ENCODE measurements at places on chromosomes 16 and 17.

DNA sequence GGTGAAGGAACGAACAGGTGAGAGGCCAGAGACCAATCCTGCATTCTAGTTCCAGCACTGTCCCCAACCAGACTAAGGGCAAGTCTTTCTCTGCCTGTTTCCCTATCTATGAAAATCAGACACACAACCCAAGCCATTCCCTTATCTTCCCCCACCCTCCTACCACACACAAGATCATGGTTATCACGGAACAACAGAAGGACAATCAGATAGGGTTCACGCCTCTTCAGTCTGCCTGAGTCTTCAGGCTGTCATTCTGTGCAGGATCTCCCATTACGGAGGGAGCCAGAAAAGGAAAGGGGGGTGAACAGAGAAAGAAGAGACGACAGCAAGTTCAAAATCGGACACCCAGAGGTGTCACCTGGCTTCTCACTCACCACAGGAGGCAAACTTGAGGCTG lies 11.1 kb downstream of the TLE7 start:
- H3K36me3 ChIP-seq, result no peaks in the 10 kb centered on the region
- H3K27me3 ChIP-seq, result no peaks in the 10 kb centered on the region
- no peak overlapping the region for H3K27ac ChIP-seq
- H3K4me3 ChIP-seq, result no peak overlapping the region
- DNase-seq, result no peak

GRCh38 chr17:3888343-3889171 lies 4.3 kb downstream of the CAMKK1 start:
- no peak overlapping the region for H3K4me3 ChIP-seq
- no peaks in the 10 kb centered on the region for H3K27me3 ChIP-seq
- no peak overlapping the region for H3K27ac ChIP-seq

DNA sequence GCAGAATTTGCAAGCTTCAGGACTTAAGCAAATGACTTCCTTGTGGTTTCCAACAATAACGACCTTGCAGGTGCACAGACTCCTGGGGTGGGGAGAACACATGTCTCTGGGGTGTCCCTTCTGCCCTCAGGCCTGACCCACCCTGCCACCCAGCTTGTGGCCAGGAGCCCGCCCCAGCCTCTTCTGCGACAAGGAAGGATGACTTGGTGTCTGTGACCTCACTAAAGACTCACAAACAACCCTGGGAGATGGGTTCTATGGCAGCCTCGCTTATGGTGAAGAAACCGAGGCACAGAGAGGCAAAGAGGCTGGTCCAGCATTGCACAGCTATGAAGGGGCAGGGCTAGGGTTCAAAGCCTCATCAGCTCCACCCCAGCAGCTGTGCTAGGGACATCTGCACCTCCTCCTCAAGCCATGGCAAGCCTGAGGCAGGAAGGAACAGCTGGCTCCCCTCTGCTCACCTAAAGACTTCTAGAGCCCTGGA lies 2.6 kb downstream of the ATP2A3 start:
- no peaks in the 10 kb centered on the region for H3K36me3 ChIP-seq
- no peaks in the 10 kb centered on the region for H3K27me3 ChIP-seq
- no peak for DNase-seq
- peaks cover 3% of the 10 kb centered on the region for H3K4me1 ChIP-seq
- no peak overlapping the region for H3K27ac ChIP-seq
- no peak overlapping the region for H3K4me3 ChIP-seq

- peak; percentile 11 for DNase-seq
- no peak overlapping the region for H3K4me3 ChIP-seq
Measured at GRCh38 chr16:23114131-23114904, 34.9 kb downstream of the USP31 start.

GRCh38 chr16:84027625-84028024 lies 15.0 kb downstream of the SLC38A8 start:
- H3K4me1 ChIP-seq, result no peaks in the 10 kb centered on the region
- H3K4me3 ChIP-seq, result no peak overlapping the region
- no peaks in the 10 kb centered on the region for H3K27me3 ChIP-seq

DNA sequence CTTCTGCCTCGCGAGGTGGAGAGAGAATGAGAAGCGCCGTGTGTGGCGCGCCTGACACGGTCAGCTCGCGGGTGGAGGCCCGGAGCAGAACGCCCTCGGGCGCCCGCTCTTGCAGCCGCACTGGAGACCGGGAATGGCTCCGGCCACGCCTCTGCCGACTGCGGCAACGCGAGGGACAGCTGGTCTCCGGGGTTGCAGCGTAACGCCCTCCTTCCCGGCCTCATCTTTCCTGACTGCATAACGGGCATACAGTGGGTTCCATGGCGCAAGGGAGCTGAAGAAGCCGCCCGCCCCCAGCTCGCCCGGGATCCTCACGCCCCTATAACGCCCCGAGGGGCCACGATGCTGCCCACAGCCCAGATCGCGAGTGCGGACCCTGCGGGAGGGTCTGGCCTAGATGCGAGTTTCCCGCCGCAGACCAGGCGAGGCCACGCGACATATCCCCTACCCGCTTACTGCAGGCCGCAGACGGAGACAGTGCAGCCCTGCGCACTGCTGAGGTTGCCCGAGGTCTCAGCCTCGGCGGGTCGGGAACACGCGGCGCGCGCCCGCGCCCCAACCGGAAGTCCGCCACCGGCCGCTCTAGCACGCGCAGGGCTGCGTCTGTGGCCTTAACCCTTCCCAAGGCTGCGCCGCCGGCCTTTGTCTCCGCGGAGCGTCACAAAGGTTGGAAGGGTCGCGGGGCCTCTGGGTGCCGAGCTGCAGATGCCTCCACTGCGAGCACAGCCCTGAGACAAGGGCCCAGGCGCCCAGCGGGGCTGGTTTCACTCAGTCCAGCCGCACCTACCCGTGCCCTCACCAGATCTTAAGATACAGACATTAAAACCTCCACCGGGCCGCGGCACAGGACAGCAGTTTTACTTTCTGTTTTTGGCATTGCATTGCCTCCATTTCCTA lies 18.8 kb downstream of the BCL7C start:
- peak overlapping the region; percentile 90 for H3K27ac ChIP-seq
- peak overlapping the region; percentile 88 for H3K4me3 ChIP-seq
- peaks cover 6% of the 10 kb centered on the region for H3K4me1 ChIP-seq
- H3K27me3 ChIP-seq, result no peaks in the 10 kb centered on the region
- DNase-seq, result peak; percentile 88
- H3K36me3 ChIP-seq, result no peaks in the 10 kb centered on the region

- peaks cover 8% of the 10 kb centered on the region for H3K4me1 ChIP-seq
- no peaks in the 10 kb centered on the region for H3K36me3 ChIP-seq
- no peak overlapping the region for H3K27ac ChIP-seq
- no peak overlapping the region for H3K4me3 ChIP-seq
- H3K27me3 ChIP-seq, result no peaks in the 10 kb centered on the region
Measured at GRCh38 chr16:2524339-2524938, 4.3 kb downstream of the AMDHD2 start.

DNA sequence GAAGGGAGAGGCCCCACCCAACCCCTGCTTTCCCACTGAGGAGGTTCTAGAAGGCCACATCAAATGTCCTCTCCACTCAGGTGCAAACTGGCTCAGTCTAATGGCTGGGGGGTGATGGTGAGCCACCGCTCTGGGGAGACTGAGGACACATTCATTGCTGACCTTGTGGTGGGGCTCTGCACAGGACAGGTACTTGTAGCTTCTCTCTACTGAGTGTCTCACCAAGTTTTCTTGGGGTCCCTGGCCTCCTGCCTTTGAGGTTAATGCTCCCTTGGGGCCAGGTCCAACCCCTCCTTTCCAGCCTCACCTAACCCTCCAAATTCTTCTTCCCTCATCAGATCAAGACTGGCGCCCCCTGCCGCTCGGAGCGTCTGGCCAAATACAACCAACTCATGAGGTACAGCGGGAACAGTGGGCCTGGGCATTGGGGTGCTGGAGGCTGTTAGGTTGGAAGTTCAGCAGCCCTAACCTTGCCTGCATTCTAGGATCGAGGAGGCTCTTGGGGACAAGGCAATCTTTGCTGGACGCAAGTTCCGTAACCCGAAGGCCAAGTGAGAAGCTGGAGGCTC lies 5.7 kb downstream of the ENO3 start:
- H3K36me3 ChIP-seq, result peaks cover 5% of the 10 kb centered on the region
- no peak for DNase-seq
- H3K4me1 ChIP-seq, result no peaks in the 10 kb centered on the region
- H3K27me3 ChIP-seq, result no peaks in the 10 kb centered on the region

GRCh38 chr17:1940810-1941185 lies 84.3 kb downstream of the RTN4RL1 start:
- no peak overlapping the region for H3K27ac ChIP-seq
- H3K4me1 ChIP-seq, result no peaks in the 10 kb centered on the region
- DNase-seq, result no peak
- no peaks in the 10 kb centered on the region for H3K27me3 ChIP-seq

DNA sequence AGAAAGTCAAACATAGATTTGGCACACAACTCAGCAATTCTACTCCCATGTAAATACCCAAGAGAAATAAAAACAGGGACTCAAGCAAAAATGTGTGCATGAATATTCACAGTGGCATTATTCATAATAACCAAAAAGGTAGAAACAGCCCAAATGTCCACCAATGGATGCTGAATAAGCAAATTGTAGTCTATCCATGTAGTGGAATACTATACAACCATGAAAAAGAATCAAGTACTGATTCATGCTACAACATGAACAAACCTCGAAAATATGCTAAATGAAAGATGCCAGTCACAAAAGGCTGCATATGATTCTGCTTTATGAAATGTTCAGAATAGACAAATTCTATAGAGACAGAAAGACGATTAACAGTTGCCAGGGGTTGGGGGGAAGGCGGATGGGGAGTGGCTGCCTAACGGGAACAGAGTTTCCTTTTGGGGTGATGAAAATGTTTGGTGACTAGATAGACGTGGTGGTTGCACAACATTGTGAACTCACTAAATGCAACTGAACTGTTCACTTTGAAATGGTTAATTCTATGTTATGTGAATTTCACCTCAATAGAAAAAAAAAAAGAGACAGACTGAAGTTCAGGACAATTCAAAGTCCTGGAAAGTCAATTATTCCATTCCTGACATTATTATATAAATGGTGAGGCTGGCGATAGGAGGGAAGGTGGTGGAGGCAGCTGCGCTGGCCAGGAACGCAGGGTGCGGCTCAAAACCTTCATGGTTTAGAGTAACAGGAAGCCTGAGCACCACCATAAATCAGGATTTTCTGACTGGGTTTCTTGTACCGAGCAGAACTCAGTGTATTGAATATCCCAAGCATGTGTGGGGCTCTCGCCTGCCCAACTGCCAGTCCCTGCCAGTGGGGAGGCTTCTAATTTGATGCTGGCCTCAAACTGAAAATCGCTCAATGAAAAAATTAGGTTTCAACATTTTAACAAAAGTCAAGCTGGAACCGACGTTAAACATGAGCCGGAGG lies 300.9 kb downstream of the C16orf95 start:
- no peaks in the 10 kb centered on the region for H3K36me3 ChIP-seq
- no peak for DNase-seq
- no peak overlapping the region for H3K27ac ChIP-seq

- H3K27me3 ChIP-seq, result no peaks in the 10 kb centered on the region
- H3K4me1 ChIP-seq, result no peaks in the 10 kb centered on the region
- no peak overlapping the region for H3K4me3 ChIP-seq
- no peaks in the 10 kb centered on the region for H3K36me3 ChIP-seq
- DNase-seq, result no peak
Measured at GRCh38 chr17:18217412-18218015, 7.9 kb upstream of the LLGL1 start.

DNA sequence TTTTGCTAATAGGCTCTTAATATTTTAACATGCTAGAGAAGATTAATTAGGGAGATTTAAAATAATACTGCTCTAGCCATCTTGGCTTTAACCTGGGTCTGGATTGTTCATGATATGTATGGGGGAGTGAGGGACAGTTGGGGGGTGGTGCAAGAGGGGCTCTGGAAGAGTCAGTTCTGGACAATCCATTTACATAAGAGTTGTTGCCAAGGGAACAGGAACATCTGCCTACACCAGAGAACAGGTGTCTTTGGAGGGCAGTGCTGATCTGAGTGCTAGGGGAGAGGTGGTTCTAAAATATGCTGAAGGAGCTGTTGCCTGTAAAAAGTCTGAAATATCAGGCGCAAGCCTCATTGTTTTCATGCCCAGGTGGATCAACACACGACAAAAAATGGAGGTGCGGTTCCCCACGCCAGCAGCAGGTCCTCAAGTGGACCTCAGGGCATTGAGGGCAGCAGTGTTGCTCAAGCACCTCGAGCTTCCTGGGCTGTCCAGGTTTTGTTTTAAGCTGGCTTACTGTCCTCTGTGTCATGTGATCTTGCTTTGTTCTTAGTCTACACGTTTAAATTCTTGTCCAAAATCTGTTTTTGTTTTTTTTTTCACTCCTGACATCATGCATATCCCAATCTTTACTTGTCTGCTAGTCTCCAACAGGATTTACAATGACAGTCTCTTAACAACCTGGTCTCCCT lies 25.4 kb upstream of the WSB1 start:
- H3K27me3 ChIP-seq, result no peaks in the 10 kb centered on the region
- H3K27ac ChIP-seq, result no peak overlapping the region
- peaks cover 8% of the 10 kb centered on the region for H3K4me1 ChIP-seq
- no peak overlapping the region for H3K4me3 ChIP-seq
- no peaks in the 10 kb centered on the region for H3K36me3 ChIP-seq
- DNase-seq, result no peak

DNA sequence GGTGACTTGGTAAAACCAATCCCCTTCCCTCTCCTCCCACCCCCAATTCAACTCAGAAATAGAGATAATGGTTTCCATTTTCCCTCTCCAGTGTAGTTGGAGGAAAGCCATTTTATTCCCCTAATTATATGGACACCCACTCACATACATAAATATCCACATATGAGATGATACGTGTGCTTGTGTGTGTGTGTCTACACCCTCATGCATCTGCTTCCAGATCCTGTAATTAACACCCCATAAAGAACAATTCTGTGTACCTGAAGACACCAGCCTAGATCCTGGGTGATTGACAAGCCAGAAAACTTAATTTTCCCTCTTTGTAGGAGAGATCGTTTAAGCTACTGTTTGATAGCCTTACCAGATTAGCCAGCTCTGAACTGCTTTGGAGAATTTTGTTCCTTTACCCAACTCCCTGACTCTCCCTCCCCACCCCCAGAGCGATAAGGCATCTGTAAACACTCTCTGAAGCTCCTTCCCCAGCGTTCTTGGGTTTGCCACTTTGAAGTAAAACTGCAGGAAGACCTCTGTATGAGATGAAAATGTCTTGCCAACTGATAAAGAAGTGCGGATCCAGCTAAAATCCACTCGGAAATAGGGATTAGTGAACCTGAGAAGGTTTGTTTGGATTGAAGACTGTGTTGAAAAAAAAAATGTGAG lies 175.7 kb downstream of the RGS9 start:
- no peaks in the 10 kb centered on the region for H3K27me3 ChIP-seq
- DNase-seq, result no peak
- H3K36me3 ChIP-seq, result no peaks in the 10 kb centered on the region
- no peak overlapping the region for H3K27ac ChIP-seq
